A375 (cell line): ENCODE measurements at places on chromosomes 12 and 14. TPM values are rescaled to one million over a fixed set of nuclear protein-coding genes. Genes with fewer than 3 reads are reported as not detected.

SDR9C7 gene
- not detected in 2 replicates for total RNA-seq

SOAT2 gene
- 0.13 TPM in 1 of 2 replicates, not detected in the other for total RNA-seq

CACNB3 gene
- total RNA-seq: 15.7 and 22.7 TPM in 2 replicates

IAPP gene
- not detected in 2 replicates for total RNA-seq

PAPLN gene
- 4.2 and 4.4 TPM in 2 replicates for total RNA-seq

PRIM1 gene
- total RNA-seq: 38.0 and 38.7 TPM in 2 replicates

TAS2R9 gene
- total RNA-seq: not detected in 2 replicates

MAP4K5 gene
- 36.4 and 44.5 TPM in 2 replicates for total RNA-seq

NGB gene
- not detected in 2 replicates for total RNA-seq

GMFB gene
- total RNA-seq: 26.9 and 28.3 TPM in 2 replicates

HCAR2 gene
- total RNA-seq: not detected in 2 replicates

PRH2 gene
- 0.91 and 0.98 TPM in 2 replicates for total RNA-seq

FGF6 gene
- not detected in 2 replicates for total RNA-seq
